CD8-positive, alpha-beta memory T cell (primary cell): ENCODE measurements at places on chromosomes 11 and 22. TPM values are rescaled to one million over a fixed set of nuclear protein-coding genes. Genes with fewer than 3 reads are reported as not detected.

GRCh38 chr11:67372993-67373647 lies at the start of gene CLCF1:
TSS of gene CLCF1 (minus strand) at chr11:67373598. CDS start at chr11:67373539, 59 bp downstream.
- DNase-seq: peak; percentile 20

- DNase-seq: no peak
Observed at GRCh38 chr11:55607545-55607944, at the start of gene OR4C11. TSS of gene OR4C11 (minus strand) at chr11:55607645. CDS start at chr11:55604373, 3,272 bp downstream.

The BAIAP2L2 gene
- 0.58 TPM for total RNA-seq

GRCh38 chr11:47572715-47573255 lies 6.0 kb downstream of the KBTBD4 start:
- no peak for DNase-seq

The SESN3 gene
- total RNA-seq: 19.7 TPM

The HBB gene
- total RNA-seq: not detected

DNA sequence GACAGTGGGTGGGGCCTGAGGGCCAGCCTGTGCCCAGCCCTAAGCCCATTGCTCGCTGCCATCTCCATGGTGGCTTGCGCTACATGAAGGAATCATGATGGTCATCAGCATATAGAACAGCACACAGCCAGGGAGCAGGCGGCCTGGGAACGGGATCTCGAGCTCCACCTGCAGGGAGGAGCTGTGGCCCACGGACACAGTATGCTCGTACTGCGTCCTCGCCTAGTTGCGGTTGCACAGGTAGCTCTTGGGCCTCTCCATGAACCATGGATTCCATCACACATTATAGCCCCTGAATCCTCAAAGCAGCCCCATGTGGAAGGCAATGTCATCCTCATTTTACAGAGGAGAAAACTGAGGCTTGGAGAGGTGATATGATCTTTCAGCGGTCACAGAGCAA lies 15.1 kb downstream of the SEC14L4 start:
- DNase-seq: no peak

GRCh38 chr22:29716814-29717545 lies 2.8 kb upstream of the CABP7 start:
- DNase-seq: no peak

The DBX1 gene
- not detected for total RNA-seq

The TMA7B gene
- total RNA-seq: 1.4 TPM

DNA sequence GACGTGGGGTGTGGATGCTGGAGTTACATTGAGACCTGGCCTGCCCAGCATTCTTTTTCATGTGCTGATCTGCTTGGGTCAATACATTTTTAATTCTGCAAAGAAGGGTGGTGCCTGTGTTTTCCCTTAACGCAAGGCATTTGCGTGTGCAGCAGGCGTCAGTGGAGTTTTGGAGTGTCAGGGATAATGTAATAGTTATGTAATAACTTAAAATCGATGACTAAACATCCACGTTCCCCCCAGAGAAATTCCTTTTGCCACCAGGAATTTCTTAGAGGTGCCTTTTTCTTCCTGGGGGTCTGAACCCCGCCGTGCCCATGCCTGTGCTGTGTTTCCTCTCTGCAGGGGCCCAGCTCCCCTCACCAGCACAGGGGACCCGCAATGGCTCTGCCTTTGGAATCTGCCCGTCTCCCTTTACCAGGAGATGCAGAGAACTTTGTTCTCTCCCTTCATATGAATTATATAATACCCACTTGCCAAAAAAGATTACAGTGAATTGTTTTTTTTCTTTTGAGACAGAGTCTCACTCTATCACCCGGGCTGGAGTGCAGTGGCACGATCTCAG lies 62.6 kb downstream of the TBC1D22A start:
- no peak for DNase-seq

DNA sequence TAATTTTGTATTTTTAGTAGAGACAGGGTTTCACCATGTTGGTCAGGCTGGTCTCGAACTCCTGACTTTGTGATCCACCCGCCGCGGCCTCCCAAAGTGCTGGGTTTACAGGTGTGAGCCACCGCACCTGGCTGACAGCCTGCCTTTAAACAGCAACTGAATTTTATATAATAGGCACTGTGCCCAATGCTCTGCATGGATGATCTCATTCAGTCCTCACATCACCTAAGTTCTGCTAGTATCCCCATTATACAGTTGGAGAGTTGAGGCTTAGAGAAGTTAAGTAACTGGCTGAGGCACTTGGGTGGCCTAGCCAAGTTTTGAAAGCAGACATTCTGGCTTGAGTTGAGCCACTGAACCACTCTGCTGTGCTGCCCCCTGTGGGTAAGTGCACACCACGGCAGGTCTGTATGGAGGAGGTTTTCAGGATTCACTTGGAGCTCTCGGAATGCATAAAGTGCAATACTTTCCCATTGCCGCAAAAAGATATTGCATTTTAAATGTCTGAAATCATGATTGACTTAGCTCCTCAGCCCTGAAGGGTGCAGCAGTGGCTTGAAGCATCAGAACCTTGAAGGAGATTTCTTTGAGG lies 112.4 kb downstream of the LDLRAD3 start:
- no peak for DNase-seq

- no peak for DNase-seq
Observed at GRCh38 chr11:133930053-133930766, 26.6 kb downstream of the IGSF9B start.

- no peak for DNase-seq
Observed at GRCh38 chr11:134223121-134223520, 646 bp downstream of the NCAPD3 start.

DNA sequence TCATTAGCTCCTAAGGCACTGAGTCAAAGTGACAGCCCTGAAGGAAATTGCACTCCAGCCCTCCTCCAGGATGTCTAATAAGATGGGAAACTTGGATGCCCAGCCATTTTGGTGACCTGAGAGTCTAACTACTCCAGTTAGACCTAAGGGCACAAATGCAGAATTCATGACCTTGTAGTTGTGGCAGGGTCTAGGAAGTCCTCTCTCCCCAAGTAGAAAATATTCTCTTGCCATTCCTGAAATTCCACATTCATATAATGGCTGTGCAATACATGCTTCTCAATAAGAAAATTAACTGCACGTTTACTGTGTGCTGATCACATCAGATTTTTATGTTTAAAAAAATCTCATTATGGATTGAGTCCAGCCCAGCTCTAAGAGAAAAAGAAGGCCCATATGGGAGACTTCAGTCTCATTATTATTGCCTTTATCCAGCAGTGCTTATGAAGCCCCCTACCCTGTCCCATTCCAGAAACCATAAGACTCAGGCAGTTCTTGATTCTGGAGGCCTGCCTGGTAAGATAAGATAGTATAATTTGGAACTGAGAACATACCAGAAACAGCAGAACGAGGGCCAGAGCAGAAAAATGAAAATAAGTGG lies 133.7 kb upstream of the LDLRAD3 start:
- DNase-seq: no peak

The CABP7 gene
- 0.07 TPM for total RNA-seq

DNA sequence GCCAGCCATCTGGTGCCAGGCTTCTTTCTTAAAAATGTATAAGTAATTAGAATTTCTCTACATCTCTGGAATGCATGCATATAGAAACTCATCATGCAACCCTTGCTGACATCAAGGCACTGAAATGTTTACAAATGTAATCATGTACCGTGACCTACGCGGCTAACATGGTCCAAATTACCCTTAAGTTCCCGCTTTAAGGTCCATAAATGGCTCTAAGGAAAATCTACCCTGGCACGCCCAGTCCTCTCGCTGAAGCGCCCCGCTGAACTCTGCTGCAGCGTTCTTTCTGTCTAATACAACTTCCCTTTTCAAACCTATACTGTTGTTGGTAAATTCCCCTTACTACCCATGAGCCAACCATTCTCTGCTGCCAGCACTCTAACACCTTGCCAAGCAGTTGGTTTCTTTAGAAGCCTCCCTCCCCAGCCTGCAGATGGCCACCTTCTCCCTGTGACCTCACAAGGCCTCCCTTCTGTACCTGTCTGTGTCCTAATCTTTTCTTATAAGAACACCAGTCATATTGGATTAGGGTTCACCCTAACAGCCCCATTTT lies 13.5 kb upstream of the HMOX1 start:
- DNase-seq: no peak

GRCh38 chr11:12137005-12137690 lies 26.8 kb downstream of the MICAL2 start:
- no peak for DNase-seq

DNA sequence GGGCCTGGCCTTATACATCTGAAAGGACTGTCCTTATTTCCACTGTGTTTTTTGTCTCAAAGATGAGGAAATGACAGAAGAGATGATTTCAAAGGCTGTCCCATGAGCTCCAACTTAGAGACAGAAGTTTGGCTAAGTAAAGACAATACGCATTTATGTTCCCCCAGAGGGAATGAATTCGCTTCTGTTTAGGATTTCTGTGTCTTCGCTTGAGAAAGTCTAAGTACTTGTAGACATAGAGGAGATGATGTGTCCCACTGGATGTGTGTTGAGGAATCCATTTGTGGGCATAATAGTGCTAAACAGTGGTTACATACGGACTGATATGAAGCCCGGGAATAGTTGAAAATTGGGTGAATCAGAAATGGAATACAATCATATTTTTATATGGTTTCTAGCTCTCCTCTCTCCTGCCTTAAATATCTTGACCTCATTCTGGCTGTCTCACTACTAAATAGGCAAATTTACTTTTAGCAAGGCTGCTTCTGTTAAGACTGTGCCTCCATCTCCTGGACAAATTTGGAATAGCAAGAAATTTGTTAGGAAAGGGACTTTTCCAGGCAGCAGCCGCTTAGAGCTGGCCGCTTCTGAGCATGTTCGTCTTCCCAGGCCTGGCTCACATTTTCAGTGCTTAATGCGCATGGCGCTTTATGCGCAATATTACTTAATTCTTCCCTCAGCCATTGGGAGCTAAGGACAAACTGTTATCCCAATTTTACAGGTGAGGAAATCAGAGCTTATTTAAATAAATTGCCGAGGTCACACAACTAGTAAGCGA lies 1.9 kb upstream of the PEX26 start:
- DNase-seq: no peak

- no peak for DNase-seq
Observed at GRCh38 chr11:48141475-48142122, 75.0 kb upstream of the OR4B1 start.

DNA sequence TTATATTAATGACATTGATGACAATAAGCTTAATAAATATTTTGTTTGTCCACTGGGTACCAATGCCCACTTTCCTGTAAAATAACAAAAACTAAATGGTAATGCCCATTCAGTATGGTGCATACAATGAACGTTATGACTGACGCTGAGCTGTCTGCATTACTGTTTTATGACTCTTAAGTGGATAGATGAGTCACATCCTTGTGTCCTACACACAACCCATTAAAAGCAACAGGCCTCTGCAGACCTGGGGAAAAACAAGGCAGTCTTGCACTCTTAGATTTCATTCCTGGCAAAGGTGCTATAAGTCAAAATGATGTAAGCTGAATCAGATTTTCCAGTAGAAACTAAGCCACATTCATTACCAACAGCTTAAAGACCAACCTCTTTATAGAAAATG lies 176.3 kb upstream of the TMEM45B start:
- DNase-seq: no peak

DNA sequence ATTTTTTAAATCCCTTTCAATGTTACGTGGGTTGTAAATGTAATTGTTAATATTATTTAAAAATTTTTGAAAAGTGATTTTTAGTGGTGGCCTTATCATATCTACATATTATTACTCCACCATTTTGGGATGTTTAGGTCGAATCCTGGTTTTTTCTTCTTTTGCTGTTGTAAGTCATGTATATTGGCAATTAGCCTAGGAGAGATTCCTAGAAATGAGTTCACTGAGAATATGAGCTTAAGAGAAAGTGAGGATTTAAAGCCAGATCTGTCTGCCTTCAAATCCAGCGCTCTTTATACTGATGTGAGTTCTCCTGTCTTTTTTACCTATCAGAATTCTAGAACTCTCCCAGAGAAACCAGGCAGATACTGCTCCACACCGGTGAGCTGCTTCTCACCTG lies 56.1 kb downstream of the PTPRJ start:
- no peak for DNase-seq

GRCh38 chr11:85627332-85627997 lies at the start of gene DLG2:
TSS of gene DLG2 (minus strand) at chr11:85627344.
- no peak for DNase-seq

The SCGB2A2 gene
- not detected for total RNA-seq

The SLC5A1 gene
- total RNA-seq: not detected

GRCh38 chr11:17019232-17019631 lies 5.0 kb upstream of the PLEKHA7 start:
- DNase-seq: no peak

- DNase-seq: no peak
Observed at GRCh38 chr11:134662629-134663360, 250.8 kb upstream of the B3GAT1 start.

- DNase-seq: no peak
Observed at GRCh38 chr22:26570115-26570514, 19.8 kb downstream of the TPST2 start.

The CBLIF gene
- not detected for total RNA-seq

DNA sequence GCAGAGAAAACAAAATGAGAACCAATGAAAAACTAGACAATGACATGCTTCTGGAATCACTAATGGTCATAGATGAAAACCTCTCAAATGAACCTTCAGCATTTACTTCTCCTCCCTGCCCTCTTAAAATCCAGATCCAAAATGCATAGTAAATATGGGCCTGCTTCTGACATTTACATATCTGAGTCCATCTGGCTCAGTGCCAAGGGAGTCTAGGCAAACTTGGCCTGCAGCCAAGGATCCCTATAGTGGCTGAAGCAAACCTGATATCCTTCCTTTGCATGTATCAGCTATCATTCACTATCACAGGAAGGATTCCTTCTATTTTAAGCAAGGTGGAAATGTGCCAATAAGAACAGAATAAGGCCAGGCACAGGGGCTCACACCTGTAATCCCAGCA lies 104.8 kb downstream of the C11orf58 start:
- DNase-seq: no peak

GRCh38 chr22:36238373-36239149 lies 766 bp downstream of the APOL2 start:
- DNase-seq: no peak

DNA sequence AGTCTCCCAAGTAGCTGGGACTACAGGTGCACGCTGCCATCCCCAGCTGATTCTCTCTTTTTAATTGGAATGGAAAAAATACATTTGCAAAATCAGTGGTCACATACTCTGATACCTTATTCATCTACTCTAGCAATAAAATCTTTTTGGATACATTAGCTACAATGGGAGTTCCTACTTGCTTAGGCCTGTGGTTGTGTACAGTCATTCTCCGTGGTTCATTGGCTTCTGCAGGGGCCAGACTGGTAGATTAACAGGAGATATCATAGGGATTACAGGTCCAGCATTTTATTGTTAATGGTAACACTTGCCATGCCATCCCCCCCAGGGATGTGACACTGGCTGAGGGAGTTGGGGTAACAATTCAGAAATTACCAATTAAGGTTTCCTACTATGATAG lies 140.0 kb downstream of the ADAMTS15 start:
- no peak for DNase-seq

GRCh38 chr11:12534549-12534948 lies 139.7 kb upstream of the TEAD1 start:
- no peak for DNase-seq

GRCh38 chr11:15594607-15595006 lies 479.9 kb downstream of the INSC start:
- DNase-seq: no peak

GRCh38 chr11:110392056-110392455 lies 37.7 kb upstream of the FDX1 start:
- DNase-seq: no peak

- no peak for DNase-seq
Observed at GRCh38 chr11:90476442-90477007, 253.7 kb upstream of the CHORDC1 start.

The OOSP1 gene
- 0.28 TPM for total RNA-seq
